ENCODE measurements at places on chromosomes 5 and 9.

DNA sequence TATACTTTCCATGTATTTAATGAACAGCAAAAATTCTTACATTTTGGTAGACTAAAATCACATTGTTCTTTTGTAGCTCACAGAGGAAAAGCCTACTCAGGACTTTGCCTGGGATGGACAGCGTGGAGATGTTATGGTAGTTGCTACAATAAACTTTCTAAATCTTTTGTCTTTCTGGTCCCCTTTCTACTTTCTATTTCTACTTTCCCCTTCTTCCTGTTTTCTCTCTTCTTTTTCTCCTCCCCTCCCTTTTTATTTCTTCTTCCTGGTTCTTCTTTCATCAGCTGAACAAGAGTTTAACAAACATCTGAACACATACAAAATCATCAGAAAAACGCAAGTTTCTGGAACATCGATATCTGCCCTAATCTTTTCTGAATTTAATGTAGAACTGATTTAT is 15.6 kb upstream of the GDNF start:
- no peak overlapping the region for H3K4me3 ChIP-seq
- H3K36me3 ChIP-seq: no peaks in the 10 kb centered on the region
- peaks cover 30% of the 10 kb centered on the region for H3K27me3 ChIP-seq
- no peak overlapping the region for H3K27ac ChIP-seq
- no peaks in the 10 kb centered on the region for H3K4me1 ChIP-seq

GRCh38 chr9:125924351-125924750 is 177.2 kb downstream of the PBX3 start:
- H3K4me1 ChIP-seq: no peaks in the 10 kb centered on the region
- no peak overlapping the region for H3K27ac ChIP-seq
- H3K36me3 ChIP-seq: peaks cover 1% of the 10 kb centered on the region
- H3K4me3 ChIP-seq: no peak overlapping the region

DNA sequence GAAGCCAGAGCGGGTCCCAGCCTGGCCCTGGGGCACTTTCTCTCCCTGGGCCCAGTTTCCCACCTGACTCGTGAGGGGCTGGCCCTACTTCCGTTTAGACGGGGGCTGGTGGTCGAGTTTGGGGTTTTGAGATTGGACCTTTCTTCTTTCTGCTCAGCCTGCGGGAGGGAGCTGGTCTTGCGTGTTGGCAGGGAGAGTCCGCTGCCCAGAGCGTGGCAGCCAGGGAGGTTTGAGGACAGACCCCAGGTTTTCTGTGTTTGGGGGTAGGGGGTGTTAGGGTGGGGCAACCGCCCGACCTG is 6.0 kb upstream of the PITX1 start:
- H3K27ac ChIP-seq: no peak overlapping the region
- peaks cover 3% of the 10 kb centered on the region for H3K36me3 ChIP-seq
- peaks cover 89% of the 10 kb centered on the region for H3K27me3 ChIP-seq
- H3K4me1 ChIP-seq: peaks cover 11% of the 10 kb centered on the region

DNA sequence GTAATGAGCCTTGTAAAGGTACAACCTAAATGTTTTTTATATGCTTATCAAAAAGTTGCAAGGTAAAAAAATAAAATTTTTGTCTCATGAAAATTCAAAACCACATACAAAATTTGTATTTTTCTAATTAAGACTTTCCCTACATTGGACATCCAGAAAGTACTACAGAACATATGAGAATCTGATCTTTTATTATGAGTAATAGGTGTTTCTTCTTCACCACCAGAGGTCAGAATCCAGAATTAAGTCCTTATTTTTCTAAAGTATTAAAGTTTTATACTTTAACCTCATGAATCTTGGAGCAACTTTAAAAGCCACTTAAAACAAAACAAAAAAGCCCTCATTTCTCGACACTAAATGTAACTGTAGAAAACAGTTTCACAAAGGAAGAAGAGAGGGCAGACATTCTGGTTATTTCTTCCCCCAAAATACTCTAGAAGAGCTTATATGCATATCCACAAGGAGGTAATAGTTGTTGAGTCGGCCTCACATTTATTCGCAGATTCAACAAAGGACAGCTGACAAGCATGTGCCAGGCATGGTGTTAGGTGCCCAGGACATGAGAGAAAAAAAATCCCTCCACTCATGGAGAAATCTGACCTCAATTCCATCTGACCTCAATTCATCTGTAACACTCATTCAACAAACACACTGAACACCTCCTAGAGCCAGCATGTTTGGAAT is 69.3 kb downstream of the MLLT3 start:
- H3K4me3 ChIP-seq: peak overlapping the region; percentile 12
- H3K27me3 ChIP-seq: no peaks in the 10 kb centered on the region
- no peak overlapping the region for H3K27ac ChIP-seq
- H3K36me3 ChIP-seq: peaks cover 1% of the 10 kb centered on the region
- H3K4me1 ChIP-seq: peaks cover 68% of the 10 kb centered on the region

DNA sequence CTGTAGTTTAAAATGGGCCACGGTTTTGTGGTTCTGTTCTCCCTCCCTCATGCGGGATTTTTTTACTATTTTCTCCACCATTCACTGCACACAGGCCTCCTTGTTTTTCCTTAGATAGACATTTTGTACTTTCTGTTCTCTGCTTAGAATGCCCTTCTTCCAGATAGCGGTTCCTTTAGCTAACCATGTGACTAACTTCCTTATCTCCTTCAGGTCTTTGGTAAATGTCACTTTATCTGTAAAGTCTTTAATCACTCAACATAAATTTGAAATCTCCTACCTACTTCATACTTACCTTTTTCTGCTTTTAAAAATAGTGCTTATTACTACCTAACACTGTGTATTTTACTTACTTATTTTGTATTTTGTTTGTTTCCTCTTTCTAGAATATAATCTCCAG is 15.0 kb downstream of the FER start:
- no peaks in the 10 kb centered on the region for H3K36me3 ChIP-seq
- H3K27ac ChIP-seq: no peak overlapping the region
- H3K27me3 ChIP-seq: no peaks in the 10 kb centered on the region
- no peaks in the 10 kb centered on the region for H3K4me1 ChIP-seq

- no peak overlapping the region for H3K4me3 ChIP-seq
- DNase-seq: no peak
- no peaks in the 10 kb centered on the region for H3K36me3 ChIP-seq
- H3K27me3 ChIP-seq: peaks cover 51% of the 10 kb centered on the region
- H3K27ac ChIP-seq: no peak overlapping the region
- no peaks in the 10 kb centered on the region for H3K4me1 ChIP-seq
These were observed 104.8 kb upstream of the ERCC6L2 start for GRCh38 chr9:95770653-95771131.

DNA sequence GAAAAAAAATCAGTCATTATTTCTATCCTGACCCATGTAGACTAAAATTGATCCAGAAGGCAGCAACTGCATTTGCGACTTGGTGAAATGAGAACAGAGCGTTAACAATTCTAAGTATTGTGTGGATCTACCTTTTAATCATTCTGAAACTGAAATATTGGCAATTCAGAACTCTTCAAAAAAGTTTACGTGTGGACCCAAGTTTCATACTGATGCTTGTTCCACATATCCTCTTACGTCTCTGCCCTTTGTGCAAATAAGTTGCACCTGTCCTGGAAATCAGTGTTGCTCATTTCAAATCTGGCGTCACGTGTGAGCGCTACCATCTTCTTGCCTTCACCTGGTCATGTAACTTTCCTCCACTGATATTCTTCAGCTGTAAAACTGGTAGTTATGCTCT is 74.7 kb downstream of the NTRK2 start:
- H3K4me1 ChIP-seq: no peaks in the 10 kb centered on the region
- H3K27me3 ChIP-seq: no peaks in the 10 kb centered on the region
- no peak overlapping the region for H3K4me3 ChIP-seq
- DNase-seq: no peak

DNA sequence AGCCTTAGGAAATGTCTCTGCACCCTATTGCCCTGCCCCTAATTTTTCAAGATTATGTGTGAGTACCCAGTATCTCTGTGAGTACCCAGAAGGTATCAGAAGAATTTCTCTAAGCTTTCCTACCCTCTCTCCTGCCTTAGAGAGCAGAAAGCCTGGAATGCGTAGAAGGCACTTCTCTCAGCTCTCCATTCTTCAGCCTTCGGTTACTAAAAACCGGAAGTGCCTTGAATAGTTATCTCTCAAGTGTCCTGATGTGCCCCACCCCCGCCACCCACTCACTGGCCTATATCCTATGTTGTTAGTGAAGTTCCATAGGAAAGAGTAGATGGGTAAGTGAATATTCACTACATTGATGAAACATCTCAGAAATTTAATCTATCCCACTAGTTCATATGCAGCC is 210.7 kb upstream of the CDH10 start:
- H3K36me3 ChIP-seq: no peaks in the 10 kb centered on the region
- no peak overlapping the region for H3K27ac ChIP-seq
- no peak for DNase-seq

GRCh38 chr5:147538236-147538635 is 28.4 kb upstream of the DPYSL3 start:
- no peak overlapping the region for H3K4me3 ChIP-seq
- no peak overlapping the region for H3K27ac ChIP-seq
- peaks cover 40% of the 10 kb centered on the region for H3K27me3 ChIP-seq
- no peaks in the 10 kb centered on the region for H3K4me1 ChIP-seq
- no peak for DNase-seq
- no peaks in the 10 kb centered on the region for H3K36me3 ChIP-seq

GRCh38 chr5:7851617-7852289 is 820 bp upstream of the CFAP90 start:
- DNase-seq: no peak
- peaks cover 16% of the 10 kb centered on the region for H3K4me1 ChIP-seq
- peak overlapping the region; percentile 76 for H3K4me3 ChIP-seq
- H3K36me3 ChIP-seq: no peaks in the 10 kb centered on the region
- no peak overlapping the region for H3K27ac ChIP-seq

DNA sequence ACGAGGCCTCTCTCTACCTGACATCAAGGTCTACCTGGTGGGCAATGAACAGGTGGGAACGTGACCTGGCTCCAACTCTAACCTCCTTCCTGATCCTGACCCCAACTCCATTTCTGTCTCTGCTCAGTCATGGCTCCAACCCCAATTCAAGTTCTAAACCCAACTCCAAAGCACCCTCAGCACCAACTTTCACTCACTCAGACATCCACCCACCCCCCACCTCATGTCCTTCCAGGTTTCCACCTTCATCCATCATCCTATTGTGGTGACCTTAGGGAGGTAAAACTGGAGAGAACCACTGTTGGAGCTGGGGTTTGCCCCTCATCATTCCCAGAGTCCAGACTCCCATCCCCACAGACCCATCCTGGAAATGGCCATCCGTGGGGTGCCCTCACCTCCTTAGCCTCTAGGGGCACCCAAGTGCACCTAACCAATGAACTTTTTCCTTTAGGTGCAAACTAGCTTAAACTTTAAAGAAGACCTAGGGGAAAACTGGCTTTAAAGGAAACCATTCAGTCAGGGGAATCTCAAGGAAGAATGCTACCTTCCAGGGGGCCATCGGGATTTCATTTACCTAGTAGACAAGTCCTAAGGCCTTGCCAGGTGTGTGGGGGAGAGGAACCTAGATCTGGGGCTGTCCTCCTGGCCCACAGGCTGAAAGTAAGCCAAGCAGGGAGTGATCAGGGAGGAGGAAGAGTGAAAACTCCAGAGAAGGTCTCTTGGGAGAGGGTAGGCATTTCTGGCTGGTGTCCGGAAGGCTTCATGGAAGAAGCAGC is 11.3 kb downstream of the RGS14 start:
- no peak for DNase-seq
- H3K36me3 ChIP-seq: peaks cover 44% of the 10 kb centered on the region
- H3K4me3 ChIP-seq: no peak overlapping the region

- no peaks in the 10 kb centered on the region for H3K27me3 ChIP-seq
- no peak overlapping the region for H3K4me3 ChIP-seq
- peaks cover 18% of the 10 kb centered on the region for H3K36me3 ChIP-seq
- peaks cover 2% of the 10 kb centered on the region for H3K4me1 ChIP-seq
- H3K27ac ChIP-seq: no peak overlapping the region
These were observed 21.2 kb downstream of the DYNC2I2 start for GRCh38 chr9:128635266-128636023.

DNA sequence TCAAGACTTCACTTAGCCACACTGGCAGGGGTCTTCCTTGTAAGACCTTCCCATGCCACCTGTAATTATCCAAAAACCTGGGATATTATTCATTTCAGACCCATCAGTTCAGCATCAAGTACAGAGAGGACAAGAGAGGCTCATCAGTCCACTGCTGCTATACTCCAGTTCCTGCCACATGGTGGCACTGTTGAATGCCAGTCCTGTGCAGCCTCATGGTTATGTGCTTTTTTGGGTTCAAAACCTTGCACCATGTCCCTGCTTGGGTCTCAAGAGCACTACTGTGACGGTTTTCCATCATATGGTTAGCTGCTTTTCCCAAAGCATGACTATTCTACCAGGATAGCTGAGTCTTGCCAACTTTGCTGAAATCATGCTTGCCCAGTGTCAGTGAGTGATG is 8.5 kb downstream of the PTGS1 start:
- H3K27me3 ChIP-seq: peaks cover 45% of the 10 kb centered on the region
- H3K36me3 ChIP-seq: no peaks in the 10 kb centered on the region
- no peak overlapping the region for H3K27ac ChIP-seq
- DNase-seq: no peak
